ENCODE measurements at places on chromosomes 16 and 17.

DNA sequence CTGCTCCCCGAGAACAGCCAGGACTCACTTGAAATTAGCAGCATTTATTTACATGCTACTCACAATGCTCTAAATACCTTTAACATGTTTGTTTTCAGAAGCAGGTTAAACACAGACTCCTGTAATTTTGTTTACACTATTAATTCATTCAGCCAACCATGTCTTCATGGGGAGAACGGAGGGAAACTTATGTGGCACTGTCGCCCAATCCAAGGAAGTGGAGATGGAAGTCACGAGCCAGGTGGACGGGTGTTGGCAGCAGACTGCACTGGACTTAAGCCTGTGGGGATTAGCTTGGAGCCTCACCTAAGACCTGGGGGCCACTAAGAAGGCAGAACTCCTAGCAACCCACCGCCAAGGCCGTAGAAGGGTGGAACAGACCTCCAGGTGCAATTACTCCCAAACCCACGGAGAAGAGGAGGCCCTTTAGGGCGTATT is 8.8 kb upstream of the GFAP start:
- no peak for DNase-seq

DNA sequence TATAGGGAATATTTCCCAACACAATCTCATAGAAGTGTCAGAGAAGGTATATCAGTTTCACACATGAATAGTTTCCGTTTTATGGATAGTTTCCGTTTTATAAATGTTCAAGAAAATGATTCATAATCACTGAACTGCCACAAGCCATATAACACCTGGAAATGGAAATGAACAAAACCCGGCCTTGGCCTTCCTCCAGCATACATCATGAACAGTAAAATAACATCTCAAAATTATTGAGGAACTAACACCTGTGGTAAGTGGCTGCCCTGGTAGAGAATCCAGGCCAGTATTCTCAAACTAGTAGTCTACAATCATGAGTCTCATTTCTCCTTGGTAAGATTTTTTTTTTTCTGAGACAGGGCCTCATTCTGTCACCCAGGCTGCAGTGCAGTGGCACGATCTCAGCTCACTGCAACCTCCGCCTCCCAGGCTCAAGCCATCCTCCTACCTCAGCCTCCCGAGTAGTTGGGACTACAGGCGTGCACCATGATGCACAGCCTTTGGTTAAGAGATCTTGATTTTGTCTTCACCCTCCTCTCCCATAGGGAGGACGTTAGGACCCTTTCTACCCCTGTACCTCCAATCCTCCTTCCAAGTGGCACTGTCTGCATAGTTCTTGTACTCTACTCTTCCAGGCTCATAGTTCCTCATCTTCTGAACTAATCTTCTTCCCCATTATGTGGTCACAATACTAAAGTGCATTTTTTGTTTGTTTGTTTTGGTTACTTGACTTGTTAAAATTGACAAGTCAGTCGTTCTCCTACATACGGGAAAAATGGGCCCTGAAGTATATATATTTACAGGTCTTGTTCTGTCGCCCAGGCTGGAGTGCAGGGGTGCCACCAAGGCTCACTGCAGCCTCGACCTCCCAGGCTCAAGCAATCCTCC is 15.0 kb upstream of the RGS9 start:
- peak; percentile 24 for DNase-seq

GRCh38 chr16:47976636-47977210 is 179.1 kb downstream of the ABCC12 start:
- no peak for DNase-seq

- DNase-seq, result no peak
Measured at GRCh38 chr16:76976101-76976500, 214.9 kb upstream of the MON1B start.

- no peak for DNase-seq
Measured at GRCh38 chr16:55372792-55373488, 48.9 kb downstream of the IRX6 start.

GRCh38 chr17:40803617-40804082 is 3.9 kb upstream of the KRT28 start:
- DNase-seq, result peak; percentile 79

DNA sequence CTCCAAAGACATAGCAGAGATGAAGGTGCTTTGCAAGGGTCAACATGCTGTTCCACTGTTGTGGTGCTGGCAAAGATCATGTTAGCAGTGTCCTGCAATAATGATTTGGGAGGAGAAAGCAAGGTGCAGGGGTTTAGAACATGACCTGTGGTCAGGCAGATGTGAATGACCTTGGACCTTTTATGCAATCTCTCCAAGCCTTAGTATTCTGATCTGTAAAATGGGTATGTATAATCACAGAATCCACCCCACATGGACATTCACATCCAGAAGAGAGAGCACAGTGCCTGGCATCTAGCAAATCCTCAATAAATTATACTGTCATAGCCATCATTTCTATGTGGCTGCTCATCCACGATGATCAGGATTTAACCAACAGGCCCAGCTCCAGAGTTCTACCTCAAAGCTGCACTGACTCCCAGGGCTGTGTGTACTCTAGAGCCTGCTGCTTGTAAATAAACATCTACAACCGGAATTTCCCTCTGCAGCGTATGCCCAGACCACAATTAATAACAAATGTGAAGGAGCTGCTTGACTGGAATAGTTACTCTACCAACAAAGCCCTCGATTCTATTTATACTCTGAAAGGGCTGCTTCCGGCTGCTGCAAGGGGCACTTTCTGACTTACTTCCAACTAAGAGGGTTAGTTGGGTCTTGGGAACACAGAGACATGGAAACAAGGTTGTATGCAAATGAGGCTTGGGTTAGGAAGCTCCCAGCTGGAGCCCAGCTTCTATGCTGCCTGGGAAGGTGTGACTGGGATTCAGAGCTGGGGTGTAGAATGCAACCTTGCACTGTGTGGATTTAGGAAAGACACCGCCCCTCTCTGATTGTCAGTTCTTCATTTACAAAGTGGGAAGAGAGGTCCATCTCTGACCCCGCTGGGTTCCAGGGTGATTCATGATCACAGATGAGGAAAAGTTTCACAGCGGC is 265.2 kb downstream of the XYLT1 start:
- DNase-seq, result no peak

GRCh38 chr16:49055291-49055690 is 226.3 kb downstream of the CBLN1 start:
- DNase-seq, result no peak

GRCh38 chr16:56871172-56871593 is 6.2 kb downstream of the SLC12A3 start:
- no peak for DNase-seq

DNA sequence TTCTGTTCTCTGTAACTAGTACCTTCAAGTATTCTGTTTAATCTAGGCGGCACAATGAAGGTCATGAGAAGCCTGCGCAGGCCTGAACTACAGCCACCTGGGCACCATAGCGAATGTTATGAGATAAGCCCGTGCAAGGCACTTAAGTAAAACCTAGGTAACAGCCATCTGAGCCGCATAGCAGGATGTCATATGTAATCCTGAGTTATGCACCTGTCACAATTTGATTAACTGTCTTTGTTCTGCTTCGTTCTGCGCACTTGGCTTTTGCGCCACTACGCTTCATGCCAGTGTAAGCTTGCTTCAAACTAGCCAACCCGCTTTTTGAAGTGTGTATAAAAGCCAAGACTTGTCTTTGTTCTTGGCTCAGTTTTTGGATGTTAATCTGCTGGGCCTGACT is 449.8 kb downstream of the KCNJ18 start:
- no peak for DNase-seq

GRCh38 chr16:21197112-21197511 is 14.3 kb downstream of the ZP2 start:
- no peak for DNase-seq

GRCh38 chr16:56637814-56638750 is at the start of gene MT1A:
MT1A (plus strand) TSS chr16:56638666; CDS start chr16:56638739, 73 bp downstream.
- no peak for DNase-seq

- no peak for DNase-seq
Measured at GRCh38 chr17:72407336-72407909, 286.6 kb downstream of the SOX9 start.

DNA sequence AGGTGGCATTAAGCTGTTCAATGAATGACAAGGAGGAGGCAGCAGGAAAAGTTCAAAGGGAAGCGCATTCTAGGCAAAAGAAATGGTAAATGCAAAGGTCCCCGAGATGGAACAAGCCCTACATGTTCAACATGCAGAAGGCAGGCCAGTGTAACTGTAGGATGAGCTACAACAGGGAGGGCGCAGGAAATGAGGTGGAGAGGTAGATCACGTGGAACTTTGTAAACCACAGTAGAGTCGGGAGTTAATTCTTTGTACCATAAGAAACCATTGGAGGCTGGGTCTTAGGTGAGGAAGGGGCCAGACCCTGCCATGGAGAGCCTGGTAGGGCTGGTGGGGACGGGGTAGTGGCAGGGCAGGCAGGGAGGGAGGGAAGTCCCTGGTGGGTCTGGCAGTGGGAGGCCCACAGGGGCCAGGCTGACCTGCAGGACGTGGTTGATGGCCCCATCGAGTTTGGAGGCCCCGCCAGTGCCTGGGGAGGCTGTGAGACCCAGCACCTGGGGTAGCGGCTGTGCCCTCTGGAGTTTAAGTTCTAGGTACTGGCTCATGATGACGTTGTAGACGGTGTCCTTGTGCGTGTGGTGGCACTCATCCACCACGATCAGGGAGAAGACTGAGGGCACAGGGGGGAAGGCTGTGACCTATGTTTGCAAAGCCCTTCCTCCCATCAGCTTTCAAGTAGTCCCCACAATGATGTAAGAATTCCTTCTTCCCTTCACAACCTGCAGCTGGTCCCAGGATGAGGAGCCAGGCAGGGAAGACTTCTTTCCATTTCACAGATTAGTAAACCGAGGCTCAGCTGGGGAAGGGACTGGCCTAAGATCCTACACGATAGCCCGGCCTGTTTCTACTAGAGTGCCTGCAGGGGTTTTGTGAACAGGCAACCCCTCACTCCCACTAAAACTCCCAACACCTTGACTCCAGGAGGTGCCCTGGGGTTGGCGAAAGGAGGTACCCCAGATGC is 1.9 kb downstream of the DHX58 start:
- no peak for DNase-seq

GRCh38 chr17:59277031-59277430 is 54.4 kb upstream of the YPEL2 start:
- no peak for DNase-seq

DNA sequence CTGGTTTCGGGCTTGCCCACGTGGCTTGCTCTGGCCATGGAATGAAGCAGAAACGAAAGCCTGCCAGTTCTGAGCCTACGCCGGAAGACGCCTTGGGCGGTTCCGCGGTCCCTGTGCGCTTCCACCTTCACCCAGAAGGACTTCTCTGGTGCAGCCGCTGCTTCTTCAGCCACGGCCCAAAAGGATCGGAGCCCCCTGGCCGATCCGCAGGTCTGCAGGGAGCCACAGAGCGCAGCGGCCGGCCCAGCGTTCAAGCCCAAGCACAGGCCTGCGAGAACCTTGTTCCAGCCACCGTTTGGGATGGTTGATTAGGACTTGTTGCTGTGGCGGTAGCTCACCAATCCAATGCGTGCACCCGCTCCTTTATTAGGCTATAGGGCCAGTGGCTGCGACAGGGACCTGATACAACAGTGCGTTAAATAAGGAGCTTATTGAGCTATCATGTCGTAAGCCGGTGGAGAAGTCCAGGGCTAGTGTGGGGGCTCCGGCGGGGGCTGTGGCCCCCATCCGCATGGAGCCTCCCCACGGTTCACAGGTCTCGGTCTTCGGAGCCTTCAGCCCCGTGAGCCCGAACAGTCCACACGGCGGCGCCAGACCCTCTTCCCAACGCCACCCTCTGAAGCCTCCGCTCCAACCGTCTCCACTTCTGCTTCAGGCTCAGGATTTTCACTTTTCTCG is 10.2 kb upstream of the MPP2 start:
- peak; percentile 29 for DNase-seq

DNA sequence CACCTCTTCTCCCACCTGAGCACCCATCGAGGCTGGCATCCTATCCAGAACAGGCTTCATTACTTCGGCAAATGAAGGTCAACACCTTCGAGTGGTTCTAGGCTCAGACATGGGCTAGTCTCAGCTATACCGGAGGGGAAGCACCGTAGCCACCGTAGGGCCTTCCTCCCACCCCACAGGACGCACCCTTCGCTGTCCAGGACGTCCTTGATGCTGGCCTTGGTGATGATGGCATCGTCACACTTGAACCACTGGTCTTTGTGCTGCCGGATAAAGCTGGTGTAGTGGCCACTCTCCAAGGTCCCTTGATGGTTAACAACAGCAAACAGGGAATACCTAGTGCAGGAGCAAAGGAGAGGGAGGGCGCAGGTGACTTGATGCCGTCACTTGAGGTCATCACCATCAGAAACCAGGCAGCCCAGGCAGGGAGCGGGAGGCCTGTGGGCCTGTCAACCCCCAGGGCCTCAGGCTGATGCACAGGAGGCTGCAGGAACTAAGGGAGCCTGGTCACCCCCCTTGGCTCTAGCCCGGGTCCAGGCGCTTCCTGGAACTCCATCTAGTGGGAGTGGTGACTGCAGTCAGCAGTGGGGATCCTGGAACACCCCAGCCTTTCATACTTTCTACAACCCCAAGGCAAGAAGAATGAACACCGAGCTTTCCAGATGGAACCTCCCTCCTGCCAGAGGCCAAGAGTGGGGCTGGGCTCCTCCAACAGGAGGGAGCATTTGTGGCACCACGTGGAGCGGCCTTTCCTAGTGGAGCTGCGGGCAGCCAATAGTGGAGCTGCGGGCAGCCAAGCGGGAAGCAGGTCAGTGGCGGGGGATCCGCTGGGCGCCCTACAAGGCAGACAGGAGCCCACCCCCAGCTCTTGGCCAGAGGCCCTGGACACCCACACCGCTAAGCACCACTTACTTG is 38.5 kb downstream of the USP22 start:
- no peak for DNase-seq

DNA sequence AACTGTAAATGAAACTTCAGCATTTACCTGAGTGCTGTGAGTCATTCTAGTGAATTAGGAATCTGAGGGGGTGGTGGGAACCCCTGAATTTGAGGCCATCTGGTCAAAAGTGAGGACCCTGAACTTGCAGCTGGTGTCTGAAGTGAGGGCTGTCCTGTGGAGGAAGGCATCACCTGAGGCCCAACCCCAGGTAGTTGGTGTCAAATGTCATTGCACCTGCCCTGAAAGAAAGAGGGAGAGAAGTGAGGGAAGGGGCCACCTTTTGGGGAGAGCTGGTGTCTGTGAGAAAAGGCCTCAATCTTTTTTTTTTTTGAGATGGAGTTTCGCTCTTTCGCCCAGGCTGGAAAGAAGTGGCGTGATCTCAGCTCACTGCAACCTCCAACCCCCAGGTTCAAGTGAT is 12.5 kb upstream of the PRPSAP1 start:
- no peak for DNase-seq

DNA sequence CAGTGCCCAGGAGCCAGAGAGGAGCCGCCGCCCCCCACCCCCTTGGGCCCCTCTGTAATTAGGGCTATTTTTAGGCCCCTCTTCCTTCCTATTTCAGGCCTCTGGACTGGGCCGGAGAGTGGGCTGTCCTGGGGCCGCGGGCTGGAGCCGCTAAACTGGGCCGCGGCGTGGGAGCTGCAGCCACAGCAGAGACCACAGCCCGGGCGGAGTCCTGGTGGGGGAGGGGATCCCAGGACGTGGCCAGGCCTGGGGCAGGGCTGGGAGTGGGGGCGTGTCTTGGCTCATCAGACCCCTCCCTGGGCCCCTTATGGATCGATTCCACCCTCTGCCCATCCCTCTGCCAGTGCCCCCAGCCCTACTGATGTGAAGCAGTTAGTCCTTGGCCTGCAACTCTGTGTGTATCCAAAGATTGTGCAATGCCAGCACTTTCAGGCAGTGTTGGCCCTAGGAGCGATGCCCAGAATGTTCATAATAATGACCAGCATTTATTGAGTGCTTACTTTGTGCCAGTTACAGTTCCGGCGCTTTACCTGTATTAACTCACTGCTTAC is 15.0 kb upstream of the TAC4 start:
- no peak for DNase-seq

Data from stimulated activated CD4-positive, alpha-beta T cell treated with anti-CD3 and anti-CD28 coated beads, Interleukin-2, amount 100 ng/mL, for 48 hours (primary cell).